Gastrocnemius medialis (tissue), 4 donors: ENCODE measurements at places on chromosomes 12 and 14.

DNA sequence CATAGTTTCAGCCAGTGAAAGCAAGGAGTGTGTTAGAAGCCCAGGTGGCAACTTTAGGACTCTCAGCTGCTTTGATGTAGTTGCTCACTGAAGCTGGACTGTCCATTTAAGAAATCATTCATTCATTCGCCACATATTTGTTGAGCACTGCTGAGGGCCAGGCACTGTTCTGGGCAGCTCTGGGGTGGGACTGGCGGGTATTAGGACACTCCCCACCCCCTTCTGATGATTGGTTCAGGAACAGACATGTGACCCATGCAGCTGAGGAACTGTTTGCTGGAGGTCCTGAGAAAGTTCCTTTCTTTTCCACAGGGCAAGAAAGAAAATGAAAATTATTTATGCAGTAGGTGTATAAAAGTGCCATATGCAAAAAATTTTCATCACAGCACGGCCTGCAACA lies 70.3 kb upstream of the CHST11 start:
- no peak for DNase-seq

GRCh38 chr14:90853116-90853515 lies 36.9 kb upstream of the TTC7B start:
- no peak for DNase-seq

DNA sequence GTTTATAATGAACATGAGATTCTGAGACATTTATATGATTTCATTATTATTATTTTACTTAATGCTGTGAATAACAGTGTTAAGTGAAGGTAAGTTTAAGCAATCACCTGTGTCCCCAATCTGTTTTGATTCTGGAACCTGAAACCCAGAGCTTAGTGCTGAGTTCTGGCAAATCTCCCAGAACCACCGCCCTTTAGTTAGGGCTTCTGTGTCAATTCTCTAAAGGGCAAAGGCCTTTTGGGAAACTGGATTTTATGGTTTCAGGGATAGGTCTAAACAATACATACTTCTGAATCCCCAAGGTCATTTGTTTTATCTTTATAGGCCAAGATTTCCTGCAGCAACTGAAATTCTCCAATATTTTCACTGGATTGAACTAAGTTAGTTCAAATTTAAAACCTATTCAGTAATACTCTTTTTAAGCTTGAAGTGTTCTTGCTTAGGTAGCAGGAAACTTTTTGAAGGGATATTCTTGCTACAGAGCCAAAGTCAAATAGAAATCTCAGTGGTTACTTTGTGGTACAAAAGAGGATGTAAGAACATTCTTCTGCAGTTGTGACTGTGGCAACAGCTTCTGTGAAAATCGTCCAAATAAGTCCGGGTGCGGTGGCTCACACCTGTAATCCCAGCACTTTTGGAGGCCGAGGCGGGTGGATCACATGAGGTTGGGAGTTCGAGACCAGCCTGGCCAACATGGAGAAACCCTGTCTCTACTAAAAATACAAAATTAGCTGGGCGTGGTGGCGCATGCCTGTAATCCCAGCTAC lies 10.0 kb upstream of the PKP2 start:
- DNase-seq, result no peak

- DNase-seq, result no peak
Observed at GRCh38 chr14:31283578-31284252, 76.1 kb upstream of the HECTD1 start.

GRCh38 chr14:92314182-92314581 lies 8.8 kb upstream of the SLC24A4 start:
- no peak for DNase-seq

DNA sequence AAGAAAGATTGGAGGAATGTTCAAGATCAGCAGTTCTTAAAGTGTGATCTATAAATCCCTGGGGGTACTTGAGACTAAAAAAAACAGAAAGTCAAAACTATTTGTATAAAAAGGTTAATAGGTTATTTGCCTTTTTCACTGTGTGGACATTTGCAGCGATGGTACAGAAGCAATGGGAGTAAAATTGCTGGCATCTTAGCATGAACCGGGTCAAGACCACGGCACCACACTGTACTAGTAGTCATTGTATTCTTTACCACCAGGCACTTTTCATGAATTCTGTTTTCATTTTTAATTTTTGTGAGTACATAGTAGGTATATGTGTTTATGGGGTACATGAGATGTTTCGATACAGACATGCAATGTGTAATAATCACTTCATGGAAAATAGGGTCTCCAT lies 126.2 kb downstream of the IPO8 start:
- DNase-seq, result no peak

DNA sequence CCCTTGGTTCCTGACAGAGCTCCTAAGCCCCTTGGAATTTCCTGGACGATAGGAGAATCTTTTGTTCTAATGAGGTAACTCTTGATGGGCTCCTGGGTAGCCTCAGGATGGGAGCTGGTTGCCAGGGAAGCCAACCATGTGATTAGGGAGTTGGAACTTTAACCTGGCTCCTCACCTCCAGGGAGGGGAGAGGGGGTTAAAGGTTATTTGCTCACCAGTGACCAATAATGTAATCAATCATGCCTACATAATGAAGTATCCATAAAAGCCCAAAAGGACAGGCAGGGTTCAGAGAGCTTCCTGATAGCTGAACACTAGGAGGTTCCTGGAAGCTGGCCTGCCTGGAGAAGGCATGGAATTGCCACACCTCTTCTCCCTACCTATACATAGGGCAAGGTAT lies 6.2 kb upstream of the CNOT2 start:
- no peak for DNase-seq

- DNase-seq, result no peak
Observed at GRCh38 chr14:68949601-68949965, 29.5 kb downstream of the ACTN1 start.

- no peak for DNase-seq
Observed at GRCh38 chr14:27270716-27271115, 672.9 kb upstream of the NOVA1 start.

GRCh38 chr14:32908196-32909084 lies 30.2 kb upstream of the NPAS3 start:
- DNase-seq, result no peak

GRCh38 chr14:72535485-72535884 lies 358.4 kb downstream of the DPF3 start:
- DNase-seq, result no peak

DNA sequence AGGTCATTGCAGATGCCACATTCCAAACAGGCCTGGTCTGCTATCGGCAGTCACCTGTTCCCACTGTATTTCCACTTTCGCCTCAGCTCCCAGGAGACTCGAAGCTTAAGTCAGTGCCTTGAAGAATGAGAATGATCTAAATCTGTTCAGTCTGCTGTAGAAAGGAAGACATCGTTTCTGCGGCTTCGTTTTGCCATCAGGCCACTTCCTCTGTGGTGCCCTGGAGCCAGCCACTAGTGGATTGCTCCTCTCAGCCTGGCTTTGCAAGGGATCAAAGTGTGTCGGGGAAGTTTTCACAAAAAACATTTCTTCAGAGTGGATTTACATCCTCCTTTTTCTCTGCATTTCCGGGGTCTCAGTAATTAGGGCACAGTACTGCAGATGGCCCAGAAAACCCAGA lies 66.7 kb downstream of the AACS start:
- DNase-seq, result no peak

DNA sequence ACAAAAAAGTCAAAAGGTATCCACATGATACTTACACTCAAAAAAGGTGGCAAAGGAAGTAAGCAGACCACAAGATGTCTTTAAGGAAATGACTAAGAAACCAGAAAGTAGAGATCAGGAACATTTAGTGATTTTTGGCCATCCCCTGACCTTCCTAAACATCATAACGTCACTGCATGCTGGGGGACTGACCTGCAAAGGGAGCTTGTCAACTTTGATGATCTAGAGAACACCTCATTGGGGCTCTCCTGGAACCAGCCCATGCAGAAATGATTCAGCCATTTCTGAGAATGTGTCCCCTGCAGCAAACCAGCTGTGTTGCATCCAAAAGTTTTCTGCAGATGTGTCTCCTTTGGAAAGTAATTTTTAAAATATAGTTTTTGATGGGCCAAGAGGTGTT lies 152.2 kb upstream of the RASSF8 start:
- DNase-seq, result no peak

- DNase-seq, result no peak
Observed at GRCh38 chr14:55928276-55928675, 189.9 kb upstream of the PELI2 start.
